ENCODE measurements at places on chromosomes 11 and 22. TPM values are rescaled to one million over a fixed set of nuclear protein-coding genes. Genes with fewer than 3 reads are reported as not detected.

- no peak for DNase-seq
These were observed 10.6 kb upstream of the GAB2 start for GRCh38 chr11:78428266-78428636.

DNA sequence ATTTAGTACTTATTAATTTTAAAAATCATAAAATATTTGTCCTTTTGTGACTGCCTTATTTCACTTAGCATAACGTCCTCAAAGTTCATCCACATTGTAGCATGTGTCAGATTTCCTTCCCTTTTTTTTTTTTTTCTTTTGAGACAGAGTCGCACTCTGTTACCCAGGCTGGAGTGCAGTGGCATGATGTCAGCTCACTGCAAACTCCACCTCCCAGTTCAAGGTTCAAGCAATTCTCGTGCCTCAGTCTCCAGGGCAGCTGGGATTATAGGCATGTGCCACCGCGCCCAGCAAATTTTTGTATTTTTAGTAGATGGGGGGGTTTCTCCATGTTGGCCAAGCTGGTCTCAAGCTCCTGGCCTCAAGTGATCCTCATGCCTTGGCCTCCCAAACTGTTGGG is 10.6 kb downstream of the RAB6A start:
- no peak for DNase-seq

DNA sequence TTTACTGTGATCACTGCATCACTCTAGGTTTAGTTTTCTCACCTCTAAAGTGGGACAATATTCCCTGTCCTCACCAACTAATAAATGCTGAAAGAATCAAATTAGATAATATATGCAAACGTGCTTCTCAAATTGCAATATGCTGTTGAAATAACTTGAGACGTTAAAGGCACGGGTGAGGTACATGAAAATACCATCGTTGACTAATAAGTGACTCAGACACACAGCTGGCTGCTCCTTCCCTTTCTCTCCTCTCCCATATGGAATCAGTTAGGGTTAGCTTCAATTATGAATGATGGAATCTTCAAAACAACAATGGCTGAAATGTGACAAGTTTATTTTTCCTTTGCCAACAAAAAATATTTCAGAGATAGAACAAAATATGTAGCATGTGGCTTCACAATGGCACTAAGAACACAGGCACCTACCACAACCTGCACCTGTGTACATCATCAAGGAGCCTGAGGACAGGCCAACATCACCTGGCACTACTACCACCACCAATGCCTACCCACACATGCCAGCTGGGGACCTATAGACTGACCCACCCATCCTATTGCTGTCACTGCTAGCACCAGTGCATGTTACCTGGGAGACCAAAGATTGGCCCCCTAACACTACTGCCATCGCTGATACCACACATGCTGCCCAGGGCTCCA is 13.7 kb downstream of the GDPD4 start:
- DNase-seq, result no peak

- DNase-seq, result no peak
These were observed 19.8 kb upstream of the EHF start for GRCh38 chr11:34601085-34601444.

GRCh38 chr22:26642465-26643417 is 14.6 kb upstream of the MIAT start:
- DNase-seq, result peak; percentile 60

- DNase-seq, result no peak
These were observed 46.2 kb downstream of the FAM168A start for GRCh38 chr11:73551677-73552076.

DNA sequence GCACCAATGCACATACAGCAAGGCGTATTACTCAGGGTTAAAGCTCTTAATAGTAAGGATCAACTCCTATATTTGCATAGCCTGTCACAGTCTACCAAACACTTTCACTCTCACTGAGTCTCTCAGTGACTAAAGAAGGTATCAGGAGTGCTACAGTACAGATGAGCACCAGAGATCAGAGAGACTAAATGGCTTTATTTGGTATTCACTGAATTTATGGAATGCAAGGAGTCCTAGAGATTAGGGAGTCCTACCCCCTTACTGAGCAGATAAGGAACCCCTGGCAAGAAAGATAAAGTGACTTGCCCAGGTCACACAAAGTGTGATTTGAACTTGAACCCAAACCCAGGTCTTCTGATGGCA is 396.4 kb upstream of the CCDC90B start:
- no peak for DNase-seq

GRCh38 chr11:14905104-14906033 is 13.3 kb upstream of the CYP2R1 start:
- DNase-seq, result peak; percentile 78

DNA sequence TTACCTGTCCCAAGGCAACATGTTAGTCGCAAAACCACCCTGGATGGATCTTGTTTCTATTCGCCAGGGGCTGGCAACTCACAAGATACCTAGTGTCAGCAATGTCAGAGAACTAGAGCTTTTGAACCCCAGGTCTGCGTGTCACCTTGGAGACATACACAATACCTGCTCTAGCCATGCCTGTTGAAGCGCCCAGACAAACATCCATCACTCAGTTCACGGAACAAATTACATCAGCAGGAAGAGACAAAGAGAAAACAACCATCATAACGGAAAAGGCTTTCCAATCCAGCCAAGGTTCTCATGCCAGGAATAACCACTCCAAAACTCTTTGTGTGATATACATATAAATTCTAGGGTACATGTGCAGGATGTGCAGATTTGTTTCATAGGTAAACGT is 2.2 kb downstream of the CD59 start:
- no peak for DNase-seq

DNA sequence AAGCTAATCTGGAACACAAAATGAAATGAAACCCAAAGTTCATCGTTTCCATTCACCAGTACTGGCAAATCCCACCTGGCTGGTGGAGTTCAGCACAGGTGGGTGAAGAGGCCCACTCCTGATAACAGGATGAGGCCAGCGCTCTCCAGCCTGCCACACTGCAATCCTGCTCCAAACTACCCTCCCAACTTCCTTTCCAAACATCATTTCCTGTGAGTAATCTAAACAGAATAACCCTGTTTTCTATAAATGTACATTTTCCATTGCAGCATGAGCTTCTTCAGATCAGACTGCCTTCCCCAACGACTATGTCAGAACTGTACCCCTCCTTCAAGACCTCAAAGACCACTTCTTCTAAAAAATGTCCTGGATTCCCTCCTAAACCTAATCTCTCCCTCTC is 15.9 kb upstream of the NFRKB start:
- no peak for DNase-seq

DNA sequence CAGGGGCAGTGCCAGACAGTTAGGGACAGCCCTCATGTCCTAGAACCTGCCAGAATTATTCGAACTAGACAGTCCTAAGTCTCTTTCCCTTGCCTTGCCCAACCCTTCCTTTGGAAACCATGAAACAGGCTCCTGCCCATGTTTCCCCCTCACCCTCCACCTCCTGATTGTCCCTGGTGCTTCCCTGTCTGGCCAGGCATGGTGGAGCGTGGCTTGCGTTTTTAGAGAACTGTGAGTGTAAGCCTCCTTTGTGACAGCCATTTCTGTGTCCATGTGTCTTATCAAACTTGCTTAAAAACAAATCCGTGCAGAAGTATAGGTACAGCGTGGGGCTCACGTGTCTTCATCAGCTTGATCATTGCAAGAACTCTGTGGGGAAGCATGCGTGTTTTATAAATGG is 54.9 kb downstream of the MPPED1 start:
- DNase-seq, result peak; percentile 2

DNA sequence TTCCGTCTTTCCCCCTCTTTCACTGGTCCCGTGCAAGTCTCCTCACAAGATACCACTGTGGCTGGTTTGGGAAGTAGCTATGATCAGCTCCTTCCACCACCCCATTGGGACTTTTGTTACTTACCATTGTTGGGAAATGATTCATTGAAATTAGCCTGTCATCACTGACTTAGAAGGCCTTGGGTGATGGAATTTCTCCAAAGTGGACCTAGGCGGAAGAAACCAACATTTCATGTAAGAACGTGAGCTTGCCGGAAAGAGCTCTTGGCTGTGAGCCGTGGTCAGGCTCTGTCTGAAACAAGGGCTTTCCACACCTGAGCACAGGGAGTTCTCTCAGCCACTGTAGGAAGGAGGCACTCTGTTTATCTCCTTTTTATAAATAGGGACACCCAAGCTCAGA is 23.5 kb upstream of the CRYBB3 start:
- no peak for DNase-seq

- no peak for DNase-seq
These were observed 761 bp downstream of the ZDHHC13 start for GRCh38 chr11:19117760-19118097.

DNA sequence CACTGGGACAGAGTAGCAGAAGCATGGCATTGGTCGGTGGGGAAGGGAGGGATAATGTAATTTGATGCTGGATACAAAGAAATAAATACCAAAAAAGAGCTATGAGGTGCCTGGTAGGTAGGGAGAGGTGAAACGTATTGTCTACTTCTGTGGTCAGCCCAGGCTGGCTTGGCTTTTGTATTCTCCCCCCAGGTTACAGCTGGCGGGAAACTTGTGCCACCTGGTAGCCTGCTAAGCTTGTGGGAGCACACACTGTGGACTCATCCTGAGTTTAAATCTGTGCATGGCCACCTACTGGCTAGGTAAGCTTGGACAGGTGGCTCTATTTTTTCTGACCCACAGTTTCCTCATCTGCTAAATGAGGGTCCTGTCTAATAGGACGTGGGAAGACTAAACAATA is 165.2 kb upstream of the E2F8 start:
- DNase-seq, result no peak

DNA sequence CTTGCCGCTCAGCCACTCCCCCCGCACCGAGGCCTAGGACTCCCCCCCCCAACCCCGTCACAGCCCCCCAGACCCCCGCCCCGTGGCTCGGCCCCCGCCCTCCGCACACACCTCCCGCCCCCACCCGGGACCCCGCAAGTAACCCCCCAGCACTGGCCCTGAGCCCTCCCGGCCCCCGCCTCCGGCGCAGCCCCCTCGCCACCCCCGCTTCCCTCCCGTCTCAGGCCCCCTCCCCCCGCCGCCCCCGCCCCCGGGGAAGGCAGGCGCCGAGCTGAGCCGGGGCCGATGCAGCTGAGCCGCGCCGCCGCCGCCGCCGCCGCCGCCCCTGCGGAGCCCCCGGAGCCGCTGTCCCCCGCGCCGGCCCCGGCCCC is 1.5 kb downstream of the SHANK3 start:
- no peak for DNase-seq

DNA sequence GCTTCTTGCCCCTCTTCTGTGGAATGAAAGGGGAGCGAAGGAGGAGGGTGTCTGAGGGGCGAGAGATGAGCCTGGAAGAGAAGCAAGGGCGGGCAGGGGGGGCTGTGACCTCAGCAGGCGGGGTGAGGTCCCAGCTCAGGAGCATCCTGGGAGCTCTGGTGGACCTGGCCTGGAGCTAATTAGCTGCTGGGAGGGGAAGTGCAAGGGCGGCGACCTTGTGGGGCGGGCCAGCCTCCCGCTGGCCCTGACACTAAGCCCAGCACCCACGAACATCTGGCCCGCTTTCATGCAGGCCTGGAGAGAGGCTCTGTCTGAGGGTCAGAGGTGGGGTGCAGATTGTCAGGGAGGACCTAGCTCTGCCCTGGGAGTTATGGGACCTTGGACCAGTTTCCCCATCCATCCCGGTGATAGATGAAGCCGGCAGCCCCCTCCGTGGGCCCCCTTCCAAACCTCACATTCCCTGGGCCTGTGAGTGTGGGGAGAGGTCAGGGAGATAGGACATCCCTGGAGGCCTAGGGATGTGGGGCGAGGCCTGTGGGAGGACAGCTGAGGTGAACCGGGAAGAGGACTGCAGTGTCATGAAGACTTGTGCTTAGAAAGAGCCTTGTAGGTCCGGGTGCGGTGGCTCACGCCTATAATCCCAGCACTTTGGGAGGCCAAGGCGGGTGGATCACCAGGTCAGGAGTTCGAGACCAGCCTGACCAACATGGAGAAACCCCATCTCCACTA is 28.5 kb upstream of the CD82 start:
- DNase-seq, result no peak

GRCh38 chr11:14898906-14899305 is 6.9 kb upstream of the CYP2R1 start:
- DNase-seq, result no peak

- DNase-seq, result no peak
These were observed 85.5 kb downstream of the NOX4 start for GRCh38 chr11:89405629-89406028.

DNA sequence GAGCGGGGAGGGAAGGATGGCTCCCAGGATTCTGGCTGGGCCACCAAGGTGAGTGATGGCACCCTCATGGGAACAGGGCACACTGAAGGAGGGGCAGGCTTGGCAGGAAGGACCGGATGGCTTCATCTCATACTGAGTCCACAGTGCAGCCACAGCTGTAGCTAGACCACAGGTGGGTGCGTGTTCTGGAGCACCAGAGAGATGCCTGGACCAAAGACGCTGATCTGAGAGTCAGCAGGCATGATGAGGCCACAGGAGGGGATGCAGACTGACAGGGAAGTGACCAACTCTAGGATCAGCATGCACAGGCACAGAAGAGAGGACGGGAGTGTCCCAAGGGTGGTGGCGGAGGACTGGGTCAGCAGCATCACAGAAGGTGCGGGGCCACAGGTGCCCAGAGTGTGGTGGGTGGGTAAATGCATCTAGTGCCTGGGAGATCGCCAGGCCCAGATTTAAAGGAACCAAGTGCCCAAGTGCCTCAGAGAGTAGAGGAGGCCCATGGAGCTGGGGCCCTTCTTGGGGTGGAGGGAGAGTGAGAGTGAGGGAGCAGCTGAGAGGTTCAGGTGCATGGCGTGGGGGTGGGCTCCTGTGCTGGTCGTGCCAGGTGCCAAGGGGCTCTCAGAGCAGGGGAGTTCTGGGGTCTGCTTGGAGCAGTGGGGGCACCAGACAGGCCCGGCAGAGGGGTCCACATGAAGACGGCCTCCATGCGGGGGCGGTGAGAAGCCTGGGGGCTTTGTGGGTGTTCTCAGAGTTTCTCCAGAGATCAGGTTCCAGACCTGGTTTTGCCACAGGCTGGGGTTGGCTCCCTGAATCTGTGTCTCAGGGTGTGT is 113.7 kb downstream of the CEP164 start:
- peak; percentile 57 for DNase-seq

DNA sequence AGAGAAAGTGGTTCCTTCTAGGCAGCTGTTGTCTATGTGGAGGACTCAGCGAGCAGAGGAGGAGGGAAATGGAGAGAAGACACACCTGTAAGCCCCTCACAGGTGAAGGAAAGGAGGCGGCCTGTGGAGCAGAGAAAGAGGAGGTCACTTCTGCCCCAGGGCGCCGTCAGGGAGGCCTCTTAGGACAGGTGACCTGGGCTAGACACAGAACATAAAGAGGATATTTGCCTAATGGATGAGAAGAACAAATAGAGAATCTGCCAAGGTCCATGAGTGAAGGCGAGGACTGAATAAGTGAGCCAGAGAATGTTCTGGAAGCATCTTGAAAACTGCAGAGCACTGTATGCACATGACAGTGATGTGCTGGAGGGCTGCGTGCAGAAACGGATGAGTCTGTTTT is 2.2 kb upstream of the SCUBE1 start:
- peak; percentile 26 for DNase-seq

- no peak for DNase-seq
These were observed 8.6 kb downstream of the ARAP1 start for GRCh38 chr11:72743321-72744221.

CREBZF gene
- 59.1 TPM for total RNA-seq

ATL3 gene
- 220 TPM for total RNA-seq

TMEM121B gene
- 0.87 TPM for total RNA-seq

C11orf52 gene
- total RNA-seq, result 5.2 TPM

RASL10A gene
- total RNA-seq, result 3.0 TPM

CTR9 gene
- total RNA-seq, result 29.7 TPM

BATF2 gene
- total RNA-seq, result 2.5 TPM

LYVE1 gene
- 179 TPM for total RNA-seq

TMEM258 gene
- total RNA-seq, result 73.2 TPM

ABCG4 gene
- 0.75 TPM for total RNA-seq

H19 gene
- 1,787 TPM for total RNA-seq

TREH gene
- not detected for total RNA-seq

Measured in aorta (tissue), 5 donors.